Fibroblast of skin of left quadriceps (primary cell): ENCODE measurements at places on chromosomes 7 and 10.

DNA sequence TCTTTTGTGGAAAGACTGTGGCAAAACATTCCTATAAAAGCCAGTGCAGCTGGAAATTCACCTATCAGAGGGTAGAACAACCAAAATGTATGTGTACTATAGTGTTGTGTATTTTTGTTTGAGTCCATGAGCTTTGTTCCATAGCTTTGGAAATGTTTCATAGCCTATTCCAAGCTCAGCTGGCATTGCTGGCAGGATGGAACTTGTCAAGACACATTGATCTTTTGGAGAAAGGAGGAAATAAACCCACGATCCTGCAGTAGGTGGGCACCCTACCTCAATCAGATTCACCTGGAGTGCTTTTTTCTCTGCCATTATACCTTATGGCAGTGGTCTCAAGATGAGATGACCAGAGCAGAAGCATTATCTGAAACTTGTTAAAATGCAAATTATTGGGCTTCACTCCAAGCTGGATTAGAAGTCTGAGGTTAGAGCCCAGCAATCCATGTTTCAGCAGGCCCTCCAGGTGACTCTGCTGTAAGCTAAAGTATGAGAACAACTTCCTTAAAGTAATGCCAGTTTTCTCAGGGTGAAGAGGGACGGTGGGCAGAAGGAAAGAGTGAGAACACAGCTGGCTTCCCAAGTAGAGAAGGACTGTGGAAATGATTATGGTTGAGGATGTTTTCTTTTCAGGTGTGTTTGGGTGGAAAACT lies 30.3 kb upstream of the CDK1 start:
- no peak for DNase-seq

GRCh38 chr7:152959610-152960009 lies 200.1 kb downstream of the ACTR3B start:
- no peak for DNase-seq

GRCh38 chr10:88125766-88126165 lies 262.3 kb downstream of the PTEN start:
- no peak for DNase-seq

- no peak for DNase-seq
These were observed 46.5 kb downstream of the ABLIM1 start for GRCh38 chr10:114611617-114612016.

GRCh38 chr7:94609561-94609960 lies 46.4 kb downstream of the SGCE start:
- DNase-seq: no peak

DNA sequence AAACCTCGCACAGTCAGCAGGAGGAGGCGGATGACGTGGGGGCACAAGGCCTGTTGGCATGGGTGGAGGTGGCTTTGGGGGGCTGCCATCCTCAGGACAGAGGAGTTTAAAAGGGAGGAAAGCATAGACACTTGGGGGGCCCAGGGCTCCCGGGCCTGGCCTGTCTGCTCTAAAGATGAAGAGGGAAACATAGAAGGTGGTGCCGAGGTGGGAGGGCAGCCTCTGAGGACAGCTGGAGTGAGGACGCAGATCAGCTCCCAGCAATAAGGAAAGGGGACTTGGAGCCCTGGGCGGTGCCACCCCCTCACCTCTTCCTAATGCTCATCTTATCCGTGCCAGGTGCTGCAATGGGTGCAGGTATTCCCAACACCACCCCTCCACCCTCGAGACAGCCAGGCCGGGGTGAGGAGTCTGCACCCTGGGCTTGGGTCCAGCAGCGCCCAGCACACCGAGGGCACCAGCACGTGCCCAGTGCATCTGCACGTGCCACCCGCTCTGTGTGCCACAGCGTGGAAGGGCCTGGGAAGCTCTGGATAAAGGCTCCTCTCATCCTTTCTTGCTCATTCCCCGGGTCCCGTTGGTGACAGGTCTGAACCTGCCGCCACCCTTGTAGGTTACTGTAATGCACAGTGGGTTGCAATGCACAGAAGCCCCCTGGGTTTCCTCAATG lies 566.0 kb upstream of the FOXK1 start:
- no peak for DNase-seq

DNA sequence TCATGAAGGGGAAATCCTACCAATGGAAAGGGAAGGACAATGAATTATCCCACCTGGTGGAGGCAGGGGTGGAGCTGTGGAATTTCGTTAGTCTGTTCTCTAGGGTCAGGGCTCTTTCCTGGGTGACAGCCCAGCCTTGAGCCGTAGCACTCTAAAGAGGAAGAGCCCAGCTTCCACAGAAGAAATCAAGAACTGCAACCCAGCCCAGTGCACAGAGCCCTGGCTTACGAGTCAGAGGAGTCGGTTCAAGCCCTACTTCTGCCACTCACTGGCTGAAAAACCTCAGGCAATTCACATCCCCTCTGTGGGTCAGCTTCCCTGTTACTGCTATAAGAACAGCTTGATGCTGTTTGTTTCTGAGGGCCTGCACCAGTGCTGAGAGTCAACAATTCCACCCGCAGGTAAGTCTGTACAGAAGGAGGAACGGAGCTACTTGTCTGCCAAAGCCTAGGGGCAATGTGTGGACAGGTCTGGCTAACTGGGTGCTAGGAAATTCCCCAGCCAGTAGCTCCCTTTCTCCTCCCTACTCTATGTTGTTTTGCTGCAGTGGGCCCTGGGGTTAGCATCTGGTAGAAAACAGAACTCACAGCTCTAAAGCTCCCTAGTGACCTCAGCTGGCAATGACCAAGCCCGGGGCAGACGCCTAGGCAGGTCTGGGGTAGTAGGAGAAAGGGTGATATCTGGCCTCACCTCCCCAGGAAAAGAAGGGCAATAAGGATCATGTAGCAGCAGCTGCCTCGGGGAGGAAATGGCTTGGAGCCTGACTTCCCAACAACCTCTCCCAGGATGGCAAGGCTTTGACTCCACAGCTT lies 3.3 kb downstream of the AVPI1 start:
- DNase-seq: no peak

DNA sequence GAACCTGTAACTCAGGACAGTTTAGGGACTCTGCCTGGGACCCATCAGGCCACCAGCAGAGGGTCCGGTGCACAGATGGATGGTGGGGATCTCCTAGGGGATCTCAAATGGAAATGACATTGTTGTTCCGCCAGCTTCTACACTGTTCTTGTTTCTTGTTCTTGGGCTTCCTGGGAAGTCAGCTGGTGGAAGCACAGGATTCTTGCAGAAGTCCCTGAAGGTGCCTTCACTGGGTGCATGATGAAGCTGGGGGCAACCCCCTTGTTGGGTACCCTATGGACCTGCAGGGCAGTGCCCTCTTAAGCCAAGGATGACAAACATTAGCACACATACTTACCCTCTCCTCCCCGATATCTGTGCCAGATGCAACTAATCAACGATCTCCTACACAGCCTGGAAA lies 18.6 kb downstream of the SFTPD start:
- no peak for DNase-seq

GRCh38 chr10:128833671-128834070 lies 633.4 kb upstream of the MGMT start:
- DNase-seq: no peak

- DNase-seq: no peak
These were observed 82.1 kb downstream of the CAMK1D start for GRCh38 chr10:12431151-12432101.

- DNase-seq: no peak
These were observed 25.4 kb downstream of the EDRF1 start for GRCh38 chr10:125744909-125745308.

DNA sequence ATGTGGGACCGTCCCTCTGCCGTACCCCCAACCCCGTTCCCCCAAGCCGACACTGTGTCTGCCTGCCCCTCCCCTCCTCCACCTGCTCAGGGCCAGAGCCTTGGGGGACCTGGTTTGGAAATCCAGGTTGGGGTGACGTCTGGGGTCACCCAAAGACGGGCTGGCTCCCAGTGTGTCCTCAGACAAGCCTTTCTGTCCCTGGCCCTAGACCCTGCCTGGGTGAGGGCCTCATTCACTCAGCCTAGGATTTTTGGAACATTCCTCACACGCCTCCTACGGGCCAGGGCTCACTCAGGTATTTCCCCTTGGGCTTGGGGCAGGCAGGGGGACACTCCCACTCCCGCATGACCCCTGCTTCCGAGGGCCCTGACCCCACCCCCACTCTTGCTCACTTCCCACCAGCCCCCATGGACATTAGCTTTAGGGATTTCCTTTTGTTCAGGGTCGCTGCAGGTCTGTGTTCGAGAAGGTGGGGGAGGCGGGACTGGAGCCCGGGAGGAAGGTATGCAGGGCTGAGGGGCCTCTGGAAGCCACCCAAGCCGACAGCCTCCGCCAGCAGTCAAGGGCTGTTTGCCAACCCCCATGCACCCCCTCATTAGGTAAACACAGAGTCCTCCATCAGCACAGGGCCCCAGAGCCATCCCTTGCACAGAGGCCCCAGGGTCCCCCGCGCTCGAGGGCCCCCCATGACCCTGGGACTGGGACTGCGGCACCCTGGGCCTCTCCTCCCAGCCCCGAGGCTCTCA lies 35.1 kb downstream of the PDGFA start:
- no peak for DNase-seq

- no peak for DNase-seq
These were observed 734 bp downstream of the ABCB4 start for GRCh38 chr7:87474533-87475358.

DNA sequence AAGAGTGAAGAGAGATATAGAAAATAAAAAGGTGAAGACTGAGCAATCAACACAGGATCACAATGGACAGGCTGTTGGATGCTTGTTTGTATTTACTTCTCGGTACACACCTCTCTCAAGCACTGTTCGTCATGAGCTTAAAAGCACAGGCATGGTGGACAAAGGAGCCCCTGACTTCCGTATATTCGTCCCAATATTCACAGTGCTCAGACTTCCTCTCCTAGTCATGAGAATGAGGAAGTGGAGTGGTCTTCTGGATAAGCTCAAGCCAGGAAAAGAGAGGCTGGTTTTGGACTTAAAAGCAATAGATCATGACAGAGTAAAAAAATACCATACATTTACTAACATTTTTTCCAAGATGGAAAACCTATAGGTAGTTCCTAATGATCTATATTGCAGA lies 172.5 kb downstream of the SORCS1 start:
- DNase-seq: no peak
